ENCODE measurements at places on chromosomes 2 and 18. TPM values are rescaled to one million over a fixed set of nuclear protein-coding genes. Genes with fewer than 3 reads are reported as not detected.

DNA sequence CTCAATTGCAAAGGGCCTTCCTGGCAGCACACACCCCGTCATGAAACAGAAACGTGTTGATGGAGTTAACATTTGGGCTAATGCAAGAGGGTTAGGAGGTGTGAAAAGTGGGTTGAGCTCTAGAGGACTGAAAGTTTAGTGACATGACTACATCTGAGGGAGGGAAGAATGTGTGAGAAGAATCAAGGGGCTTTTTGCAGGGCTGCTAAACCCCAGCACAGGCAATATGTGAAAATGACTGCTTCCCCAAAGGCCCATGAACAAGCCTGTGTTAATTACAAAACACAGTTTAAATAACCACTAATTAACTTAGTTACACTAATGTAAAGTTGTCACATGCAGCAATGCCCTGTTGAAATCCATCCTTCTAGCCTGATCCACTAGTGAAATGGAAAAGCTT lies 63.4 kb upstream of the PEX13 start:
- H3K4me1 ChIP-seq, result no peaks in the 10 kb centered on the region
- no peaks in the 10 kb centered on the region for H3K27me3 ChIP-seq
- H3K36me3 ChIP-seq, result no peaks in the 10 kb centered on the region

DNA sequence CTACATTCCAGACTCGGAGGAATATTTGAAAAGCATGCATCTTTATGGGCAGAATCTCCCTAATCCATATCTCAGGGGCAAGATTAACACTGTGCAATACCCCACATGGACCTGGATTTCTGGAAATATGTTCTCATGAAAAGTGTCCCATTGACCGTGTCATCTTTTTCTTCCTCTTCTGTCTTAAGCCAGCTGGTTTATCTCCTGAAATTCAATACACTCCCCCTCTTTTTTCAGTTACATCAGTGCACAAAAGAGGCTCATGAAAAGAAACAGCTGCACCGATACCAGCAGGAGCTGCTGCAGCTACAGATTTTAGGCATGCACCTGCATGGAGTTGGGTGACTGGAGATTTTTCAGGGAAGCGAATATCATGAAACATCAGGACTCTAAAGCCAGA lies 117.2 kb downstream of the SLC4A3 start:
- H3K4me3 ChIP-seq, result no peak overlapping the region
- no peak for DNase-seq
- peaks cover 2% of the 10 kb centered on the region for H3K27me3 ChIP-seq
- no peak overlapping the region for H3K27ac ChIP-seq
- no peaks in the 10 kb centered on the region for H3K4me1 ChIP-seq

Gene COL6A3
- 0.69 TPM for total RNA-seq

Gene PTPRN
- total RNA-seq, result not detected

All from Panc1 (cell line).